Activated CD4-positive, alpha-beta T cell treated with anti-CD3 and anti-CD28 coated beads for 4 hours (primary cell): ENCODE measurements at places on chromosomes 3 and 15.
A peak's percentile ranks its signal among the peaks of the same experiment; 100 is the strongest.

- DNase-seq, result no peak
Measured at GRCh38 chr3:149128821-149129220, 617 bp upstream of the HPS3 start.

GRCh38 chr15:71570736-71571135, 239.6 kb upstream of the NR2E3 start:
- no peak for DNase-seq

DNA sequence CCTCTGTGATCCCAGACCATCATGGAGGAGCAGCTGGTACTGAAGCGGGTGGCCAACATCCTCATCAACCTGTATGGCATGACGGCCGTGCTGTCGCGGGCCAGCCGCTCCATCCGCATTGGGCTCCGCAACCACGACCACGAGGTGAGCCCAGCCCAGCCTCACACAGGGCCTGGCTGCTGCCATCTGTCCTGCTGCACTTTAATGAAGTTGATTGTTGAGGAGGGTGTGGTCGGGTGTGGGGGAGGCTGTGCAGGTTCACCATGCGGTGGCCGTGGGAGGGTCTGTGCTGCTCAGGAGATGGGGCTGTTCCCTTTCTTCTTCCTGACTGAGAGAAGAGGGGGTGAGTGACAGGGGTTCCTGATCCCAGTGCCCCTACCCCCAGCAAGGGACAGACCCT, 30.6 kb downstream of the ACAD9 start:
- no peak for DNase-seq

- DNase-seq, result no peak
Measured at GRCh38 chr3:33544126-33544525, 103.9 kb upstream of the UBP1 start.

GRCh38 chr3:175240921-175241320, 381.8 kb downstream of the NAALADL2 start:
- no peak for DNase-seq

DNA sequence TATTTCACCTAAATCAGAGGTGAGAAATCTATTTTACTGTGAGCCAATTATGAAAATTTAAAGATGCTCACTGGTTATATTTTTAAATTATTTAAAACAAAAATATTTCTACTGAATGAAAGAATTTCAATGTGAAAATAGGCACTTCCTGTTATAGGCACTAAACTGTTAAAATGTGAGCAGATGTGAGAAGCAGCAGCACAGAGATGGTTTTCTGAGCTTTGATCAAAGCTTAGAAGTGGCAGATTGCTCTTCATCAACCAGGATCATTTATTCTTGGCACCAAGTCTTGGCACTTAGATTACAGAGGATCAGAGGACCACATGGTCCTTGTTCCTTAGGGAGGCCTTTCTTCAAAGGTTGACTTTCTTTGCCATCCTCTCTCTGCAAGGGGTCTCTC, 18.0 kb upstream of the TSC22D2 start:
- DNase-seq, result no peak

GRCh38 chr3:46565607-46566039, 479 bp downstream of the LRRC2 start:
- DNase-seq, result no peak

DNA sequence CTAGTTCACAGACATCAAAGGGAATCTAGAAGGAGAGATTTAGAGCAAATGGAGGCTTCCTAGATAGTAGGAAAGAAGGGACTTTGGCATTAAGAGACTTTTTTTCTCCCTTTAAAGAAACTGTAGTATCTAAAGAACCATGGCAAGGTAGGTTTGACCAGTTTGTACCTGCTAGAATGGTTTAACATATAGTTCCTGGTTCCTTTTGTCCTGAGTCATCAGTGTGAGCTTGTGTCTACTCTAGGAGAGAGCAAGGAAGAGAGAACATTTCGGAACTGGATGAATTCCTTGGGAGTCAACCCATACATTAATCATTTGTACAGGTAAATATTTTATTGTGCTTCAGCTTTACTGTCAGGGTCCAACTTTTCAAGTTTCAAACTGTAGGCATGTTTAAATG, 29.6 kb upstream of the TRPC1 start:
- no peak for DNase-seq

DNA sequence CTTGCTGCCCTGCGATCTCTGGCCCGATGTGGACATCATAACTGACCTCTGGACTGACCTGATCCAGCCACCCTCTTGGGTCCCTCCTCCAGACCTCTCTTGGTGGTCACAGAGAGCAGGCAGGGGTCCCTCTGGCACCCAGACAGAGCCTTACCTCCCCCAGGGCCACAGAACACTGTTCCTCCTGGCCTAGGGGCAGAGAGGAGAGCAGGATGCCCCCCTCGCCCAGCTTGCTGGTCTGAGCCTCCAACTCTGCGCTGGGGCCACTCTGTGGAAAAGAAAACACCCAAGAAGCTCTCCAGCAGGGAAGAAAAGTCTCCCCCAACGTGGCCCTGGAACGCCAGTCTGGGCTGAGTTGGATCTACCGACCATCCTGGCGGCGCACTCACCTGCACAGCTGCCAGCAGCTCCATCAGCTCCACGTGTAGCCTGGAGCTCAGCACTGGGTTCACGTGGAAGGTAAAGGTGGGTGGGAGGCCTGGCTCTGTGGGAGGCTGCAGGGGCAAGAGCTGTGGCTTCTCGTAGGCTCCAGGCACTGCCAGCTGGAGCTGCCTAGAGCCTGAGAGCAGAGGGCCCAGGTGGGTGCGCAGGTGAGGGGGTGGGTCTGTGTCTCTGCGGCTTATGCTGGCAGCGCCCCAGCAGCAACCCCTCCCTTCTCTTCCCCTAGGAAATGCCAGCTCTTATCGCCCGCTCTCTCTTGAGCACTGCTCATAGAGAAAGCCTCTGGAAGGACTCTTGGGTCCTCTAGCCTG, 6.0 kb downstream of the PLA2G4F start:
- no peak for DNase-seq

- no peak for DNase-seq
Measured at GRCh38 chr15:83578691-83579090, 75.2 kb upstream of the ADAMTSL3 start.

- DNase-seq, result no peak
Measured at GRCh38 chr15:81752546-81752942, 293.3 kb downstream of the MEX3B start.

- no peak for DNase-seq
Measured at GRCh38 chr15:82789491-82789890, 16.4 kb downstream of the FSD2 start.

- no peak for DNase-seq
Measured at GRCh38 chr3:29619676-29620075, 338.8 kb downstream of the RBMS3 start.

- peak; percentile 6 for DNase-seq
Measured at GRCh38 chr15:48190932-48191573, 412 bp upstream of the CTXN2 start.

DNA sequence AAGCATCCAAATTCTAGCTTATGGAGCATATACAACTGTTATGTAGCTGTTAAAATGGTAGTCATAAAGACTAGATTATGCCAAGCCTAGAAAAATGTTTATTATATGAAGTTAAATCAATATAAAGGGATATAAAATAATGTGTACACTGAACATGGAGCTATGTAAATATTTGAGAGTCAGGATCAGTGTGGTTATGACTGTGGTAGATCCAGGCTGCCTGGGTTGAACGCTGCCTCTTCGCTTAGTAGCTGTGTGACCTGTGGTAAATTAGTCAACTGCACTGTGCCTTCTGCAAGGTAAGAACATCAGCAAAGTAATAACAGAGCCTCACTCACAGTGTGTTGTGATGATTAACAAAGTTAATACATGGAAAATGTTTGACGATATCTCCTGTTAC, 212.2 kb downstream of the RBMS3 start:
- no peak for DNase-seq

GRCh38 chr15:58537033-58537432, 105.2 kb downstream of the LIPC start:
- DNase-seq, result no peak

DNA sequence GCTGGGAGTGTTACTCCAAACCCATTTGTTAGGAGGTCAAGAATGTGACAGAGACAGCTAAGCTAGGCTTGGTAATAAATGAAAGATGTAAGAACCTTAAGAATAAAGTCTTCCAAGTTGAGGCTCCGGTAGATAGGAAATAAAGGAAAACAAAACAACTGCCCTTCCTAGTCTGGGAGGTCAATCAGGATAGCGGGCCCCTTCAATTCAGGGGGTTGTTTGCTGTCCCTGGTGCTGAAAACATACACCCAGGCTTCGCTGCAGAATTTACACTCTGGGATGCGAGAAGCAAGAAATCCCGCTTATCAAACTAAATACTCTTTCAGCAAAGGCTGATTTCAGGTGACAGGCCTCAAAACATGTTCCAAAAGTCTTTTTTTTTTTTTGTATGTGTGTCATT, 393.4 kb downstream of the NTRK3 start:
- DNase-seq, result no peak

GRCh38 chr15:73258271-73259108, 110.3 kb downstream of the HCN4 start:
- DNase-seq, result no peak

- no peak for DNase-seq
Measured at GRCh38 chr3:171763392-171763791, 46.9 kb downstream of the PLD1 start.

DNA sequence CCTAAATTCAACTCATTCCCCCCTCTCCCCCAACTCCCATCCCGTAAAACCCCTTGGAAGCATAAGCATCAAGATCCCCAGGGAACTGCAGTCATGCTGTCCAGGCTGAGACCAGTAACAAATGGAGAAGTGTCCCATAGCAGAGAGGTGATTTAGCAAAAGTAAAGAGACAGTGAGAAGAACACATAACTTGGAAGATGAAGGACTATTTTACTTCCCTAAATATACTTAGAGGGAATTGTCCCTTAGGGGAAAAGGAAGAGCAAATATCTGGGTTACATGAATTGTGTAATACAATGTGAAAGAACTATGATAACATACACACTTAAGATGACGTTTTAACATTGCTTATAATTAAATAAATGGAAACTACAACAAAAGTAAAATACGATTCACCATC, 61.6 kb upstream of the LRRFIP2 start:
- no peak for DNase-seq

- no peak for DNase-seq
Measured at GRCh38 chr3:37787153-37787867, 74.4 kb upstream of the CTDSPL start.

DNA sequence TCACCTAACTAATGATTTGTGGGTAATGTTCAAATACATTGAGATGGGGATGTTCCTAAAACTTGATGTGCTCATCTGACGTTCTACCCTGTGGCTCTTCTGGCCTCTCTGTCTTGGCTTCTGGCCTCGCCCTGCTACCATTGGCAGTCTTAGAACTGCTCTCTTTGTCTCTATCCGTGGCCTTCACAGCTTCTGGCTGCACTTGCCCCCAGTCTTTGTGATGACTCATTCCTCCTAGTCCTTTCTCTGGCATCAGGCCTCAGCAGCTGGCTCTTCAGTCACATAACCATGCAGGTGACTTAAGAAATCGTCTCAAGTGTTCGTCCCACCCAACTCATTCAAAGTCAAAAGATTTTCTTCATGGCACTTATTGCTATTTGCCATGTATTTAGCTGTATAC, 188.1 kb downstream of the BBX start:
- no peak for DNase-seq

- DNase-seq, result no peak
Measured at GRCh38 chr15:69859866-69860265, 237.9 kb downstream of the TLE3 start.

DNA sequence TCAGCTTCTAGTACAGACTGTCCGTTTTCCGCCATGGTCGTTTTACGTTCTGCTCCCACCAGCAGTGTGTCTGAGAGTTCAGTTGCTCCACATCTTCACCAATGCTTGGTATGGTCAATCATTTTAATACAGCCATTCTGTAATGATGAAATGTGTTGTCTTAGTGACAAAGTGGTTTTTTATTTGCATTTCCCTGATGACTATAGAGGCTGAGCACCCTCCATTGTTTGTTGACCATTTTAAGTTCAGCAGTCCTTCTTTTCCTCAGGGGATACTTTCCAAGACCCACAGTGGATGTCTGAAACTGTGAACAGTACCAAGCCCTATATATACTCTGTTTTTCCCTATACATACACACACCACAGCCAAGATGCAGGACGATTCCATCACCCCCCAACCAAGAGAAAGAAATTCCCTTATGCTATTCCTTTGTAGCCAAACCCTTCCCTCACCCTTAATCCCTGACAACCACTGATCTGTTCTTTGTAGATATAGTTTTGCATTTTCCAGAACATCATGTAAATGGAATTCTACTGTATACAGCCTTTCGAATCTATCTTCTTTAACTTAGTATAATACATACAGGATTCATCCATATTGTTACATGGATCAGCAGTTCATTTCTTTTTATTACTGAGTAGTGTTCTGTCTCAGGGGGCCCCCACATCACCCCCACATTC, 55.9 kb downstream of the C3orf20 start:
- no peak for DNase-seq

GRCh38 chr3:188962253-188963247, 209.2 kb upstream of the TPRG1 start:
- no peak for DNase-seq

- no peak for DNase-seq
Measured at GRCh38 chr3:120196812-120197211, 88.2 kb downstream of the GPR156 start.

- DNase-seq, result peak; percentile 94
Measured at GRCh38 chr15:45279024-45279698, 27.1 kb downstream of the SLC28A2 start.

DNA sequence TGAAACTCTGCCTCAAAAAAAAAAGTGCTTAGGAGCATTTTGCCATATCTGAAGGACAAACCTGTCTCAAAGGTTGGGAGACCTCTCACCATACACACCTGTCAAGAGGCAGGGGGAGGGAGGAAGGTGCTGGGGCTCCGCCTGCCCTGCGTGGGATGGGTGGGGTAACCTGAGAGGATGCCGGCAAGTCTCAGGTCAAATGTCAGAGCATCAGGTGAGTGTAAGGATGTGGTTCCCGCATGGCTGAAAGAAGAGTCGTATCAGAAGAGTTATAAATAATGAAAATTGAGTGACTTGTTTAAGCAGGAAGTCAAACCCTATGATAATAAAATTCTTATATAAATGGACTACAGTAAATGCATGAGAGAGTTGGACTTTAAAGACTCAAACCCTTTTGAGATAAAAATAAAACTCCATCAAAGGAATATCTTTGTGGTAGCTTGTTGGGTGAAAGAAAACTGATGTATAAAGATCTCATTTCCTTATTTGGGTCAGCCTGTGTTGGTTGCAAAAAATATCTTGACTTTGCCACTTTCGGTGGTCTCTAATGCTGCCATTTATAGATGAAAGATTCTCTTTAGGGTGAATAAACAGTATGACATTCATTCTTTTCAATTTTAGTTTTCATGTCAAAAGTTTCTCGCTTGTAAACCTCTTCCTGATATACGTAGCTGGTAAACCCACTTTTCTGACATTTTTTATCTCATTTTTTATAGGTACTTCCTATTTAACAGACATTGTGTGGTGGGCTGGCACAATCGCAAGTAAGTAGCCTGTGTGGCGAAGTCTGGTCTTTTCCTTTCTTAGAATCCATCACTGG, 23.8 kb downstream of the NIPA1 start:
- no peak for DNase-seq
